ENCODE measurements at places on chromosomes 13 and 19. TPM values are rescaled to one million over a fixed set of nuclear protein-coding genes. Genes with fewer than 3 reads are reported as not detected.

GRCh38 chr13:49370371-49370770, 73.5 kb downstream of the CAB39L start:
- no peak overlapping the region for H3K4me3 ChIP-seq
- no peak for DNase-seq
- peaks cover 1% of the 10 kb centered on the region for H3K36me3 ChIP-seq
- H3K27me3 ChIP-seq, result no peaks in the 10 kb centered on the region
- peaks cover 16% of the 10 kb centered on the region for H3K4me1 ChIP-seq

GRCh38 chr19:7681340-7682174, 924 bp downstream of the TRAPPC5 start:
- peaks cover 12% of the 10 kb centered on the region for H3K27me3 ChIP-seq
- DNase-seq, result peak; percentile 68
- peaks cover 41% of the 10 kb centered on the region for H3K4me1 ChIP-seq
- H3K27ac ChIP-seq, result peak overlapping the region; percentile 85

The FKRP gene
- total RNA-seq, result 22.5 TPM

The PRRG2 gene
- 1.3 TPM for total RNA-seq

Measured in T-helper 17 cell (primary cell).